HS-27A (cell line): ENCODE measurements at places on chromosomes 4 and X.

- no peak for DNase-seq
Measured at GRCh38 chr4:158739600-158739999, 16.4 kb upstream of the PPID start.

GRCh38 chr4:182400790-182401189 is 157.6 kb downstream of the TENM3 start:
- no peak for DNase-seq

- DNase-seq: no peak
Measured at GRCh38 chrX:41308884-41309647, 24.9 kb upstream of the DDX3X start.

- no peak for DNase-seq
Measured at GRCh38 chr4:150149381-150149780, 71.1 kb downstream of the DCLK2 start.

DNA sequence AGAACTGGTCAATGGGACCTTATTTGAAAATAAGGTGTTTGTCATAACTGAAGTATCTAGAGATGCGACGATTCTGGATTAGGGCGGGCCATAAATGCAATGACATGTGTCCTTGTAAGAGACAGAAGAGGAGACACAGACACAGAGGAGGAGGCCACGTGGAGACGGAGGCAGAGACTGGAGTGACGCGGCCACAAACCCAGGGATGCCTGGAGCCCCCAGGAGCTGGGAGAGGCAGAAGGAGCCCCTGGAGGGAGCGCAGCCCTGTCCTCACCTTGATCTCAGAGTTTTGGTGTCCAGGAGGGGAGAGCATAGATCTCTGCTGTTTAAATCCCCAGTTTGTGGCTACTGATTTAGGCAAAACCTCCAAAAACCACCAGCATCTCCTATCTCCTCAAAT is 5.0 kb downstream of the GTPBP6 start:
- DNase-seq: no peak

DNA sequence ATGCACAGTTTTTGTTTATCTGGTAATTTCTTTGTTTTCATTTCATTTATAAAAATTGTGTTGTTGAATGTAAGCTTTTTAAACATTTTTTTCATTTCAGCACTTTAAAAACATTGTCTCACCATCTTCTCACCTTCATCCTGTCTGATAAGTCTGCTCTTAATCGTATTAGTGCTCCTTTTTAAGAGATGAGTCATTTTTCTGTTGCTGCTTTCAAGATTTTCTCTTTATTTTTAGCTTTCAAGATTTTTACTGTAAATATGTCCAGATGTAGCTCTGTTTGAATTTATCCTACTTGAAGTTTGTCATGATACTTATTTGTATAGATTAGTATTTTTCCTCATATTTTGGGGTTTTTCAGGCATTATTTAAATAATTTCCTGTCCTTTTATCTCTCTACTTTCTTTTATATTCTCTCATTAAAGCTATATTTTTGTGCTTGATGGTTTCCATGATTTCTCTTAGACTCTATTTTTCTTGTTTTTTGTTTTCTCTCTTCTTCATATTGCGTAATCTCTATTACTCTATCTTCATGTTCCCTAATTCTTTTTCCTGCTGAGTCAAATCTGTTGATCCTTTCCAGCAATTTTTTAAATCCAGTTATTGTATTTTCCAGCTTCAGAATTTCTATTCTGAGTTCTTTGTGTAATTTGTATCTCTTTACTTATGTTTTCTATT is 1400.4 kb upstream of the PCDH7 start:
- no peak for DNase-seq

GRCh38 chr4:176575141-176575730 is 217.5 kb downstream of the VEGFC start:
- no peak for DNase-seq
